Stimulated activated CD4-positive, alpha-beta T cell treated with anti-CD3 and anti-CD28 coated beads, Interleukin-4, amount 100 ng/mL, for 1 hour (primary cell): ENCODE measurements at places on chromosomes 2 and 18.

DNA sequence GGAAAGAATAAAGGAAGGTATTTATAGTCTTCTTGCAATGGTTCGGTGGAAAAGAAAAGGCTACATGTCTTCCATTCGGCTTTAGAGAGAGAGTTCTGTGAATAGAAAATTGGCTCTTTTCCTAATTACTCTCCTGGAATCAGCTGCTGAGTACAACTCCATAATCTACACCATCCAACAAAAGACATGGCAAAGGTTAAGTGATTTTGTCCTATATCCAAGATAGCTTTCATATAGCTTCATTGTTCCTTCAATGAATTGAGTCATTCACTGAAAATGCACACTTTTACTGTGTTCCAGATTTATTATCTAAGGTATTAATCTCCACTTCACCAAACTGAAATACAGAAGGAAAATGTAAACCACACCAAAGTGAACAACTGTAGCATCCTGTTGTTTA lies 514.5 kb downstream of the LRRTM4 start:
- no peak for DNase-seq

GRCh38 chr2:197838579-197838978 lies 34.2 kb downstream of the PLCL1 start:
- no peak for DNase-seq

DNA sequence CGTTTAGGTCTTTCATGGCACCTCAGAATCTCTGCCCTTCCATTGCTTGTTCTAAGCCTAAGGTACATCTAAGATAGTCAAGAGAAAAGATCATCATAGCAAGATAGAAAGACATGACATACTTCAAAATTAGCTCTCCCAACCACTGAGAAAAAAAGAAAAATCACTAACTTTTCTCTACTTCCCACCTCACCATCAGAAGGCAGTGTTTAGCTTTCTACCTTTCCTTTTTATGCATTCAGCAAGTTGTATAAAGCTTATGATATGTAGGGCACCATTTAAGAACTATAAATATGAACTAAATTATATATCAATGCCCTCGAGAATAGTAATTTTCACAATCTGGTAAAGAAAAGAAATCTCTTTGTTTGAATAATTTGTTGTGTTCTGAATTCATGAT lies 331.8 kb upstream of the VWC2L start:
- no peak for DNase-seq

DNA sequence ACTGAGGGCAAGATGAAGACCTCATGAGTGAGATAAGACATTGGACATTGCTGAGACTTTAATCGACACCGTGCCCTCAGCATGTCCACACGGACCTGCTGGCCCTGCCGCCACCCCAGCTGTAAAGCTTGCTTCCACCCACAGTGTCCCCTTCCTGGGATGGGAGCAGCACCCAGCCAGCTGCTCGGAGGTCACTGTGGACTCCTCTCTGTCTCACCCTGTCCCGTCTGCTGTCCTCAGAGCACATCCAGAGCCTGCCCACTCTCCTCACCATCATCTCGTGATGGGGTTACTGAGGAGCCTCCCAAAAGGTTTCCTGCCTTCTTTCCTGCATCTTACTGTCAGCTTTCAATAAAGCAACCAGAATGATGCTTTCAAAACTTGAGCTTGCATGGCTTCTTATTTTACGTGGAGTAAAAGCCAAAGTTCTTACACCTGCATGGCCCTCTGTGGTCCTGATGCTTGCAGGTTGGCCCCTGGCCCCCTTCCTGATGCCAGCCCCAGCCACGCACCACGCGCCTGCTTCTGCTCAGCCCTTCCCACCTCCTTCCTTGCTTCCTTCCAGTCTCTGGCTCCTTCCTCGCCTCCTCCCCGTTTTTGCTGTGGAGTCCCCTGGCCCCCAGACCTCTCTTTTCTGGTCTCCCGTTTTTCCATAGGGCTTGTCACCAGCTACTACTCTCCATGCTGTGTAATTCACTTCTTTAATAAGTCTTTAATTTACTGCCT lies 67.0 kb downstream of the DGKD start:
- no peak for DNase-seq
